ENCODE measurements at places on chromosomes 4 and X.

GRCh38 chr4:182553653-182554052 lies 310.5 kb downstream of the TENM3 start:
- no peak for DNase-seq

DNA sequence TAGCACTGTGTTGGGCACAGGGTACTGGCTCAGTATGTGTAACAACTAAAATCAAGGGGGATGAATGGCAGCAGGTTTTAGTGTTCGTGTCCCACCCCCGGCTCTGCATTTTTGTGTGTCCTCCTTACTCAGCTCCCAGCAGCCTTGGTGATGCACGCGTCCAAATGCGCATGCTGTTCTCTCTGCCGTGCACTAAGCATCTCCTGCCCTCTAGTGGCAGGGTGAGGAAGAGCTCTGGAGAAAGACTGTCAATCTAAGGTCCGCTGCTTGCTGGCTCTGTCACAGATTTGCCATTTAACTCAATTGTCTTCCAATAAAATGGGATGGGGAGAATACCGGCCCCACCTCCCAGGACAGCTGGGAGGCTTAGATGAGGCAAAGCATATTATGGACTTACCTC lies 61.4 kb downstream of the WFS1 start:
- no peak for DNase-seq

DNA sequence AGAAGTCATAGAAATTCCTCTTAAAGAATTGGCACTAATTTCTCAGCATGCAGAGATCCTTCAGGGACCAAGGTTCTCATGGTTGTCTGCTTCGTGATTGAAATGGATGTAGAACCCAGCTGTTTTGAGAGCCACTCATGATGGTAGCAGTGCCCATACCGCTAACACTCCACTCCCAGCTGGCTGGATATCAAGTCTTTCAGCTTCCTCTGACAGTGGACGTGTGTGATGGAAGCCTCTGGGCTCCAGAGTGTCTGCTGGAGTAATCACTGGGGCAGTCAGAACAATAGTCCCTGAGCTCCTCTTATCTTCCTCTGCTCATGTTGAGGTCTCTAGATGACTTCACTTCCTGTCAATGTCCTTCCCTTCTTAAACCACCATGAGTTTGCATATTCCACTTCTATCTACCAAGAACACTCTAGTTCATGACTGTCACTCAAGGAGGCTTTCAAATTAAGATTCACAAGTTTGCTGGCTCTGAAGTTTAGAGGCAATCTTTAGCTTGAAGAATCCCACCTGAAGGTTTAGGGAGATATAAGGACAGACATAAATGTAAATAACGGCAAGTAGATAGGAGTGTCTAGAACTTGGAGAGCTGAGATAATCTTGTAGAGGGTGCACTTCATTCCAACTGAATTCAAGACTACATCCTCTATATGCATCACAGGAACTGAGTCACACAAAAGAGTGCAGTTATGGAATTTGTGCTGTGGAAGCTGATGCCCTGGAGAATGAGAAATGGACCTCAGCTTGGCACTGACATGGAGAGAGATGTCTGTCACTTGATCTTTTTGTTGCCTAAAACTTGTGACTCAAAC lies 64.5 kb upstream of the WDR1 start:
- DNase-seq: no peak

GRCh38 chr4:86593688-86594558 lies at the start of gene PTPN13:
TSS of gene PTPN13 (plus strand) at chr4:86594315. CDS start at chr4:86635257, 40,942 bp downstream.
- DNase-seq: peak; percentile 97

DNA sequence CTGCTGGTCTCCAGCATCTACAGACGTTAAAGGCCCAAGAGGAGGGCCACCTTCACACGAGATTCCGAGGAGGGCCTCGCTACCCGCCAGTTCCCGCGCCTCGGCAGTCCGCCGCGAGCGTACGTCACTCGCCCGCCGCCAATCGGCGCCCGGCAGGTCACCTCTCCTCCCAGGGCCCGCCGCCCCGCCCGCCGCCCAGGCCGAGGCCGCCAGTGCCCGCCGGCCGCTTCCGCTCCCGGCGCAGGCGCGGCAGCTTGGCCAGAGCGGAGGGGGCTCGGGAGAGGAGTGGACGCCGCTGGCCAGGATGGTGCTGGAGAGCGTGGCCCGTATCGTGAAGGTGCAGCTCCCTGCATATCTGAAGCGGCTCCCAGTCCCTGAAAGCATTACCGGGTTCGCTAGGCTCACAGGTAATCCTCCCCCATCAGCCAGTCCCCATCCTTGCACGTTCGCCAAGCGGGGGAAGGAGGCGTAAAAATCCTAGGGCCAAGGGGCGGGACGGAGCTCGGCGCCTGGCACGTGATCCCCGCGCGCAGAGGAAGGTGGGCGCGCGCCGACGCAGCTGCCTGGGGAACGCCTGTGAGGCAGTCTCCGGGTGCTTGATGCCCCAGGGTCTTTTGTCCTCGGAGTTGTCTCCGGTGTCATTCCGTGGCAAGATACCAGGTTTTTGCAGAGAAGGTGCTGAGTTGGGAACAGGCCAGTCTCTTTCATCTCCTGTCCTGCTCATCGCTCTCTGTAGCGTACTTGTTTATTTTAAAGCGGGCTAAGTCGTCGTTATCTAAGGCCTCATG lies at the start of gene CISD2:
Gene CISD2, plus strand, starts transcription at position 212 of the 788 bp plus-strand sequence. Its CDS starts 93 bp downstream, at position 305.
- DNase-seq: peak; percentile 74

- no peak for DNase-seq
These were observed 423 bp downstream of the RPL39 start for GRCh38 chrX:119790977-119791436.

GRCh38 chr4:26323821-26324220 lies 3.0 kb downstream of the RBPJ start:
- no peak for DNase-seq

DNA sequence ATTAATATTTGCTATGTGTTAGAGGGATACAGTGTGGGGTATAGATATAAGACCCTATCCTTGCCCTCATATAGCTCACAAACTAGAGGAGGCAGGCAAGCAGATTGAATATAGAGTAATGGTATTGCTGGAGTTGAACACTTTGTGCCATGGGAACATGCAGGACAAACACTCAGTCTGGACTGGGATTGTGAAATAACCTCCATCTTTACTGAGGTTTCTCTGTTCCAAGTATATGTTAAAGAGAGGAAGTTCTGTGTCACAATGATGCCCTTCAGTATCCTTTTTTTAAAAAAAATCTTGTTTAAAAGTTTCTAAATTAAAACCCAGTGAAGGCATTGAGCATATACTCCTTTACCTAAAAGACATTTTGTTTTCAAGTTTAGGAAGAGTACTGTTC lies 8.7 kb downstream of the FABP2 start:
- no peak for DNase-seq

DNA sequence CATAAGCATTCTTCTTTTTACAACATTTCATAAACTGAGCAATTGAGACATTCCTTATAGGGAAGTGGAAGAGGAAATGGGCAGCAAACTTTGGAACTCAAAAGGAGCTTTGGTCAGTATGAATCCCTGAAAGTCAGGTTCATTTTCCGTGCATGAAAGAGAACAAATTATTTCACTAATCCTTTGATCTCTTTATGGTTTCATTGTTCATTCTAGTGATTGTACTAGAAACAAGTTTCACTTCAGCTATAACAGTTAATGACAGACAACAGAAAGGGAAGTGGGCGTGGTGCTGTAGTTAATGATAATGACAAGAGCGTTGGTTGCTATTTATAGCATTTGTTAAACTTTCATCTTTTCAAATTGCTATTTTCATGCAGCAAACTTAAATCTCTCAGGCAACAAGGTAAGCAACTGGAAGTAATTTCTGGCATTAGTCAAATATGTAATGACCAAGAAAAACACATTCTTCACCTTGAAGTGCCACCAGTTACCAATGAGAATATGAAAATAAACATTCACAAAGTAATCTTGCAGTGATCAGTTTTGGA lies 98.4 kb downstream of the AREG start:
- DNase-seq: no peak

DNA sequence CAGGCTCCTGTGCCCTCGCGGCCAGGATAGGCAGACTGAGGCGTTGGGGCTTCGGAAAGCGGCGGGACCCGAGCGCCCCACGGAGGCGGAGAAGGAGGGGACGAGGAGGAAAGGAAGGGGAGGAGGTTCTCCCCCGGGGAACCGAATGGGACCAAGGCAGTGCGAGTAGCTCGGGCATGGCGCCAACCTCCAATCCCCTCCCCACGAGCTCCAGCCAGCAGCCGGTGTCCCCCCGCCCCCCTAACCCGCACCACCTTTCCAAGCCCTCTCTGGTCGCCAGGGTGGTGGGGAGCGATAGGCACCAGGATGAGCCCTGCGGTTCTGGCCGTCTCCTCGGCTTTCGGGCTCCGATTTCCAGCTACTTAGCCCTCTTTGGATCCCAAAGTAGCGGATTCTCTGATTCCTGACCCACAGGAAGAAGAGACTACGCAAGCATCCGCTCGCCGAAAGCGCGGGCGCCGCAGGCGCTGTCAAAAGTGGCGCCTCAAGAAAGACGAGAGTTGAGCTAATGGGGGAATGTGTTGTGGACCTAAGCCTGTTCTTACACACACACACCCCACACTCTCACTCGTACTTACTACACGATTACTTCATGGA lies 15.2 kb upstream of the ZIC3 start:
- no peak for DNase-seq

- DNase-seq: no peak
These were observed 10.9 kb downstream of the USP38 start for GRCh38 chr4:143195581-143195980.

DNA sequence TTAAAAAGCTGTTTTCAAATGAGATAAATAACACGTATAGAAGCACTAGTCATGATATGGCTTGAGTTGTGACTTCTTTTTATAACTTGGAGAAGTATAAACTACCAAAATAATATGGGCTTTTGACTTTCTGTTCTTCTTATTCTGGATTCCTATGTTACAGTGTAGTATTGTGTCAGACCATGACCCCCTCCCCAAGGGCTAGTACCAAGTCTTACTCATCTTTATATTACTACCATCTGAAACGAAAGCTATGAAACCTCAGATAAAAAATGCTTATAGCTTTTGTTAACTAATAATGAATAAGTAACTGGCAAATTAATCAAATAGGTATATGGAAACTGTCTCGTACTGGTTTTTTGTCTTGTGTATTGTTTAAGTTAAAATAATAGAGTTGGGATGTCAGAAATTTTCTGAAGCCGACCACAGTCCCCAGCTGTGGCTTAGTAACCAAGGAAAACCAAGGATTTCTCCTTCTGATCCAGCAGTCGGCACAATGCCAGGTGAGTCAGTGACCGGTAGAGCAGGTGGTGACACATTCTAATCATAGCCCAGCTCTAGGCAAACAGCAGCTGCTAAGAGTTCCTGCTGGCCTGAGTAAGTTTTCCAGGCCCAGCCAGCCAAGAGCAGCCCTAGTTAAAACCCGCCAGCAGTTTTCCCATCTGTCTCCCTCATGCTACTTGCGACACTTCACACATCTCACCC lies 163.3 kb upstream of the PRDX4 start:
- no peak for DNase-seq

GRCh38 chrX:14616301-14616700 lies 87.0 kb downstream of the GLRA2 start:
- DNase-seq: no peak

GRCh38 chrX:13130816-13131215 lies 86.4 kb upstream of the FAM9C start:
- DNase-seq: no peak

GRCh38 chrX:34365471-34365870 lies 233.4 kb upstream of the FAM47A start:
- DNase-seq: no peak

GRCh38 chr4:185307136-185307950 lies 88.4 kb downstream of the LRP2BP start:
- DNase-seq: no peak

DNA sequence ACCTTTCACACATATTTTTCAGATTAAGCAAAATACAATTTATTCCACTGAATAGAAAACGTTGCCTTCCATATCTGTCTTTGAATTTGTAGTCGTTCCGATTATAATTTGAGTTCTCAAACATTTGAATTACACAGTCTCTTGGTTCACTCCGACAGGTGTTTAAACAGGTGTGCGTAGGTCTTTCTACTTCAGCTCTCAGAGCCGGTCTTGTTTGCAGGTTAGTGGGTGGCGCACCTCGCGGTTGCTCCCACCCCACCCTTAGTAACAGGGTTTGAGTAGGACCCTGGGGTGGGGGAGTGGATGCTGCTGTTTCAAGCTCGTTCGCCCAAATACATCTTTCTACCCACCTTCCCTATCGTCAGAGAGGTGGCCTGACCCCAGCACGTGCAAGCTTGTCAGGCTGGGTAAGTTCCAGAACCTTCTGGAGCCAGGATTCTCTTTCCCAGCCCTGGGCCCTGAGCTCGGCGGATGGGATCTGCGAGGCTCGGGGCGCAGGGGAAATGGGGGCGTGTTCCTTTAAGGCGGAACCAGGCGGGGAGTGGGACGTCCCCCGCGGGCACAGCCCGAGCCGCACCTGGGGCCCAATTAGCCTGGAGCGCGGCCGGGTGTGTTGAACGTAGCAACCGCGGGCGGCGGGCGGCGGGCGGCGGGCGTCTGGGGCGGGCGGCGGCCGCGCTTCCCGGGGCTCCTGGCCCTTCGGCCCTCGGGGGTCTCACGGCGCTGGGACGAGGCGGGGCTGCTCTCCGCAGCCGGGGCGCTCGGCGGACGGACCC lies at the start of gene FAM149A:
Gene FAM149A, plus strand, starts transcription at position 591 of the 776 bp plus-strand sequence.
- no peak for DNase-seq

DNA sequence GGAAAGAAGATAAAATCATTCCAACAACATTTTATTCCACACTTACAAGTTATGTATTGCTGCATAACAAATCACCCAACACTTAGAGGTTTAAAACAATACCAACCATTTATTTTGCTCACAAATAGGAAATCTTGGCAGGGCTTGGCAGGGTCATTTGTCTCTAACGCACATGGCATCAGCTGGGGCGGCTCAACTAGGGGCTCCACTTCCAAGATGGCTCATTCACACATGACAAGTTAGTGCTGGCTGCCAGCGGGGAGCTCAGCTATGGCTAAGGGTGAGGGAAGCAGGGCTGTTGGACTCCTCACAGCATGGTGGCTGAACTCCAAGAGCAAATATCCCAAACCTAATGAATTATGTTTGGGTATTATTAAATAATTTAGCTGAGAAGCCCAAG lies 377.0 kb downstream of the ZNF674 start:
- no peak for DNase-seq
